ENCODE measurements at places on chromosomes 16 and 17.

DNA sequence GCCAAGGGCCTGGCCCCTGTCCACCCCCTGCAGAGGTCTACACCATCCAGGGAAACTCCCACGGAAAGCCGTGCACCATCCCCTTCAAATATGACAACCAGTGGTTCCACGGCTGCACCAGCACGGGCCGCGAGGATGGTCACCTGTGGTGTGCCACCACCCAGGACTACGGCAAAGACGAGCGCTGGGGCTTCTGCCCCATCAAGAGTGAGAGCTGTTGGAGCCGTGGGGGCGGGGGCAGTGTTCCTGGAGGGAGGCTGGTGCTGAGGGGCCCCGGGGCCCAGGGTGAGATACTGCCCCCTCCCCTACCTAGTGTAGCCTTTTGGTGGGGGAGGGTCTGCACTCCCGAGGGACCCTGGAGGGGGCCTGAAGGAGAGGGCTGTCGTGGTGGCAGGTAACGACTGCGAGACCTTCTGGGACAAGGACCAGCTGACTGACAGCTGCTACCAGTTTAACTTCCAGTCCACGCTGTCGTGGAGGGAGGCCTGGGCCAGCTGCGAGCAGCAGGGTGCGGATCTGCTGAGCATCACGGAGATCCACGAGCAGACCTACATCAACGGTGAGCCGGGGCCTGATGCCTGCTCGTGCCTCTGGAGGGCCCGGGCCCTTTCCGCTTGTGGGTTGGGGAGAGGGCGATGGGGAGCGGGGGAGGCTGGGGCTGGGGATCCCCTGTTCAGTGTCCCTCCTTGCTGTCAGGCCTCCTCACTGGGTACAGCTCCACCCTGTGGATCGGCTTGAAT, 38.8 kb downstream of the MRC2 start:
- no peak for DNase-seq

- DNase-seq: no peak
Observed at GRCh38 chr17:80717720-80718083, 173.1 kb downstream of the RPTOR start.

- no peak for DNase-seq
Observed at GRCh38 chr16:11976850-11977375, 379 bp downstream of the SNX29 start.

GRCh38 chr17:74524653-74525464, 6.4 kb downstream of the CD300LB start:
- DNase-seq: peak; percentile 6

GRCh38 chr16:69513180-69513966, 52.4 kb upstream of the NFAT5 start:
- DNase-seq: peak; percentile 71

- no peak for DNase-seq
Observed at GRCh38 chr16:69319381-69319780, 8.2 kb downstream of the VPS4A start.

DNA sequence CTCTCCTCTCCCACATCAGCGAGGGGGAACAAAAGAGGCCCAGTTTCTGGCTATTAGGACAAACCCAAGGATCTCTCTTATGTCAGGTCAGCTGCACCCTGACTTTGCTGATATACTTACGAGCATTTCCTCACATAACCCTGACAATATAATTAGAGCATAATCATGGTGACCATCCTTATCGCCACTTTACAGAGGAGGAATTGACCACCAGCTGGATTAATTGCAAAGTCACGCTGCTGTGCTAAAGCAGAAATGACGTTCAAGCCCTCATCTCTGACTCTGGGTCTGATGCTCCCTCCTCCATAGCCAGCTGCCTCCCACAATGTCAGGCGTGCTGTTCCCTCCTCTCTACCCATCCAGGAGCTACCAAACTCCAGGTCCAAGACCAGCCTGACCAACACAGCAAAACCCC, 42.6 kb downstream of the TRARG1 start:
- DNase-seq: no peak

GRCh38 chr17:43834106-43834505, 1.2 kb upstream of the MPP3 start:
- DNase-seq: peak; percentile 72

- peak; percentile 71 for DNase-seq
Observed at GRCh38 chr17:34275881-34276280, 5.9 kb downstream of the CCL7 start.

DNA sequence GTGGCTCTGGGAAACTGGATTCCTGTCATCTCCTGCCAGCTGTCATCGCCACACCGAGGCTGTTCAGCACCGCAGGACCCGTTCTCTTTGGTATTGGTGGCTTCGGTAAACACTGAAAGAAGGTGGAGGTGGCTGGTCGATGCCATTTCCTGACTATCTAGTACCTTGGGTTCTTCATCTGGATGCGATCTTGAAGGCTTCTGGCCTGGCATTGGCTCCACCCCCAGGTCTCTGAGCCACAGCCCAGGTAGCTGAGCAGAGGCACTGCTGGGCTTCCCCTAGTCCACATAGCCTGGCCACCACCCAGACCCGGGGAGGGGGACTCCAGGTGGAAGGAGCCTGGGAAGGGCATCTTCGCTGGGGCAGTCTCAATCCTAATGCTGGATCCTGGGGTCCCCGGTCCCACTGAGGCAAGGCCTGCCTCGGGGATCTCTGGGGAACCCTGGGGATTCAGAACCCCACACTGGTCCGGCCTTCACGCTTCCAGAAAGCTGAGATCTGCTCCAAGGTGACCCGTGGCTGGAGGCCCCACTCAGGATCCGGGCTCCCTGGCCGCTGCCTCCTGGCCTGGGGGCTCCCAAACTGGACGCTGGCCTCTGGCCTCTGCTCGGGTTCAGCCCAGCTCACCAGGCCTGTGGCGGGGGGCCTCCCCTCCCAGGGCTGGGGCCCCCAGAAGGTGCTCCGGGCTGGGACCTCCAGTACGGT, 1.8 kb downstream of the C16orf54 start:
- DNase-seq: no peak

DNA sequence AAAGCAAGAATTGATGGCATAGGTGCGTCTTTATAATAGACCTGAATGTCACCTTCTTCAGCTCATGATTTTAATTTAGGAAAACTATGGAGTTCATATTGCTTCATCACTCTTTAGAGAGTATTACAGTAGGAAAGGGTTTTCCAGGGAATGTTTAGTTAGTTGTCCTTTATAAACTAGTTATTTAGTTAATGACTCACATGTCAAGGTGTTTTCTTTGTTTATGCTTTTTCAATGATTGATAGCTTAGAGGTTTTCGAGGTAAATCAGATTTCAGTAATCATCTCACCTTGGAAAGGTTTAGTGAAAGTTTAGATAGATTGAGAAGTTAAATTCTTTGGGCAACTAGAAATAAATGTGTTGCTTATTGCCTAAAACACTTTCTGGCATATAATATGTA, 9.8 kb downstream of the WSB1 start:
- no peak for DNase-seq

DNA sequence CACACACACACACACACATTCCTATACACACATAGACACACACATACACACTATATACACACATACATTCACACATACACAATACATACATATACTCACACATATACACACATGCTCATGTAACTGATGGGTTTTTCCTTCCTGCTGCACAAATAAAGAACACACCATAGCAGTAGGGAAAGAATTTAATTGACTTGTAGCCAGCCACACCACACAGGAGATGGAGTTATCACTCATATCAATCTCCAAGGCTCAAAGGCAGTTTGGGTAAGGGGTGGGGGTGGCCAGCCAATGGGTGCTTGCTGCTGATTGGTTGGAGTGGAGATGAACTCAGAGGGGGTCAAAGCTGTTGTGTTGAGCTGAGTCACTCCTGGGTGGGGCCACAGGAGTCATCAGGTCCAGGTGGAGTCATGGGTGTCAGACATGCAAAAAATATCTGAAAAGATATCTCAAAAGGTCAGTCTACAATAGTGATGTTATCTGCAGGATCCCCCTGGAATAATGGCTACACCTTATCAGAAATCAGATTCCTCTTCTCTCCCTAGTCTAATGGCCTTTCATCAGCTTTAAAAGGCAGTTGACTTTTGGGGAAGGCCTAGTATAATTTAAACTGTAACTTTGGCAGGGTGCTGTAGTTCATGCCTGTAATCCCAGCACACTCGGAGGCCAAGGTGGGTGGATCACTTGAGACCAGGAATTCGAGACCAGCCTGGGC, 46.1 kb downstream of the WSB1 start:
- no peak for DNase-seq

DNA sequence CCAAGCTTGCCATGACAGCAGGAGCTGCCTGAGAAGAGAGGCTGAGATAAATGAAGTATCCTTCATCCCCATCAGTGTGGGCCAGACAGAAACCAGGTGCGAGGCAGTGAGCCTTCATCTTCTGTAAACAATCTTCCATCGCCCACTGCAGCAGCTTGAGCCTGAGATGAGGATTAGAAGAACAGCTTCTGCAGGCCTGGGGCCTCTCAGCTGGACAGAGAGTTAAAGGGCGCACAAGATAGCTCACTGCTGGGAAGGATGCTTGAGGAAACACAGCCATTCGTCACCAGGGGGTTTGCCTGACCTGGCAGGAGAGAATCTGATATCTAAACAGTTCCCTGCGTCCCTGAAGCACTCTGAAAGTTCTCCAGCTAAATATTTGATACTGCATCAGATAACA, 27.1 kb downstream of the HOXB1 start:
- DNase-seq: no peak

DNA sequence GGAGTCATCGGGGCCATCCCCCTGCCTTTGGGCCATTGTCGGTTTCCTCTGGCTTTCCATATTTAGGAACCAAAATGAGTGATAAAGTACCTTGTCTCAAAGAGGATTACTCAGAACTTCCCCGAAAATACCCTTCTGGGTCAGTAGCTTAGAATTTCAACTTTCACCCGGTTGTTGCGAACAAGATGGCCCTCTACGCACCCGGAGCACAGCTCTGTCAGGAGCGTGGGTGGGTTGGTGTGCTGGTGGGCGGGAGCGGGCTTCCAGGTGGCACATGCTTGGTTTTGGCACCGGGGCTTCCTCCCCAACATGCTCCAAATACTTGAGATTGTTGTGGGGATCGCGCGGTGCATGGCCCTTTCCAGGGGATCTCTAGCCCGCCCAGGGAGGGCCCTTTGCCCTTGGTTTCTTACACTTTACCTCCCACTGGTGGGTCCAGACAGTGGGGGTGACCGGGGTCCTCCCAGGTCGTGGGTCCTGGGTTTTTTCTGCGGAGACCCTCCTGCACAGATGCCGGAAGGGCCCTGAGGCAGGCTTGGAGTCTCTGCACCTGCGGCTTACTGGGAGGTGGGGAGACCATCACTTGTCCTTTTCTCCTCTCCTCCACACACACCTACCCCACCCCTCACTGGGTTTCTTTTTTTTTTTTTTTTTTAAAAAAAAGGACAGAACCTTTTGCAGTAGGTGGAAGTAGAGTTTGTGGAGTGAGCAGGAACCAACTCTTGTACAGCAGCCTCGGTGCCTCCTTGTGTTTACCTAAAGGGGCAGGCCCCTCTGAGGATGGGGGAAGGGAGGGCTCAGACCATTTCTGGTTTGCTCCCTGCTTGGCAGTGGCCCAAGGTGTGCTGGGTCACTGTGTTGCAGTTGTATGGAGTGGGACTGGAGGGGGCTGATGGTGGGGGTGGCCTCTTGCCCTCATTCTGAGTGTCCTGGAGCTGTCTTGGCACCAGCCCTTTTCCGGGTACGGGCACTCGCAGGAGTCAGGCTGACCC, 142.1 kb downstream of the SEC14L1 start:
- no peak for DNase-seq

GRCh38 chr17:55454906-55455474, 33.4 kb upstream of the MMD start:
- peak; percentile 32 for DNase-seq

GRCh38 chr17:31596382-31597323, 205.2 kb downstream of the RAB11FIP4 start:
- DNase-seq: peak; percentile 97

GRCh38 chr16:9345046-9345445, 253.6 kb downstream of the HAPSTR1 start:
- DNase-seq: no peak

DNA sequence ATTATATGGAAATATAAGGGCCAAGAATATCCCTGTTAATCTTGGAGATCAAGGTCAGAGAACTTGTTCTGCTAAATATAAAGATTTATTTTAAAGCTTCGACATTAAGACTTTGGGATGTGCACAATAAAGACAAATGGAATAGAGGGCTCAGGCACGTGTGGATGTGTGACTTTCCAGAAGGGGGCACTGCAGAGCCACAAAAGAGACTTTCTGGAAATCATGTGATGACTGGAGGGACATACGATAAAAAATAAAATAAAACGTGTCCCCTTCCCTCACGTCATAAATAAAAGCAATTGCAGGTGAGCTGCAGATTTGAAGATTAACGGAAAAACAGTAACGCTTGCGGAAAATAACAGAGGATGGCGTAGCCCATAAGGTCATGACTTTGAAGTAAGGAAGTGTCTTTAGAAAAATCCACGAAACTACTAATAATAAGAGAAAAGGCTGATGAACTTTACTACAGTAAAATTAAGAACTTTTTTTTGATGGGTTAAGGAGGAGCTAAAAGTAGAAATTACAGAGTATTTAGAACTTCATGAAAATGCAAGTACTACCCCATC, 9.4 kb upstream of the ENGASE start:
- DNase-seq: peak; percentile 57

DNA sequence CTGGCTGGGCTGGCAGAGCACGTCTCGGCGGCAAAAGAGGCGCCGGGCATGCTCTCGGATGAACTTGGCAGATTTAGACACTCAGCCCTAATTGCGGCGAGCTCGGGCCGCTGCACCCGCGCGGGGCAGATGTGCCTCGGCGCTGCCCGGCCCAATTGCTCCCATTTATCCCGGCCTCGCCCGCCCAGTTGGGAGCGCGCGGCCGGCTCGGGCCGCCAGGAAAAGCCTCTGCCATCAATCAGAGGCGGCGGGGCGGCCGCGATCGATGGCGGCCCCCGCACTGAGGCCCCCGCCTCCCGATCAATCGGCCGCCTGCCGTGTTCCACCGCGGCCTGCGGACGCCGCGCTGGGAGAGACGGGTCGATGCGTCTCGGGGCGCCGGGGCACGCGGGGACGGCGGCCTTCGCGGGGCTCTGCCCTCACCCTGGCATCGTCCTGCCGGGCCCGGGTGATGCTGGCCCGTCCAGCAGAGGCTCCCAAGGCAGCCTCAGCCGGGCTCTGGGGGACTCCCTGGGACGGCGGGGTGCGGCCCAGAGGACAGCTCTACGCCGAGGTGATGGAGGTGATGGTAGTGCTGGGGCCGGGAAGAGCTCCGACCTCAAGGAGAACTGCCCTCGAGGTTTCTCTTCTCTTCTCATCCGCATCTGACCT, 200.9 kb upstream of the N4BP1 start:
- DNase-seq: no peak

DNA sequence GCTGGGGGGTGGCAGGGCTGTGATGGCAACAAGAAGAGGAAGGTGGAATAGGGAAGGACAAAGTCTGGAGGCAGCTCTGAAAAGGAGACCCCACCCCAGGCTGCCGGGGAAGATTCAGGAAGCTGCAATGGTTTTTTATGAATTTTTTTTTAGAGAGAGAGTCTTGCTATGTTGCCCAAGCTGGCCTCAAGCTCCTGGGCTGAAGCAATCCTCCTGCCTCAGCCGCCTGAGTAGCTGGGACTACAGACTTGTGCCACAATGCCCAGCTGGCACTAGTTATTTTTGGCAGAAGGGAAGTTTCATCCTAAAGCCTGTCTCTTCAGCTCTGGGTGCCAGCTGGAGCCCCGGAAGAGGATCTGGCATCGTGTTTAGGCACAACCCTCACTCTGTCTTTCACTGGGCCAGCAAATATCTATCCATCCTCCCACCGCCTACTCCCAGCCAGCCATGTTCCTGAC, 1.3 kb upstream of the CES3 start:
- no peak for DNase-seq

- DNase-seq: no peak
Observed at GRCh38 chr17:47774987-47775580, 42.0 kb downstream of the TBX21 start.

- no peak for DNase-seq
Observed at GRCh38 chr17:1294157-1294717, 14.8 kb downstream of the TRARG1 start.

GRCh38 chr17:44311562-44312181, 3.3 kb downstream of the RUNDC3A start:
- DNase-seq: no peak
